ENCODE measurements at places on chromosomes 3 and 15. TPM values are rescaled to one million over a fixed set of nuclear protein-coding genes. Genes with fewer than 3 reads are reported as not detected.

- no peak overlapping the region for H3K4me3 ChIP-seq
- DNase-seq = no peak
- peak overlapping the region; percentile 45 for H3K27ac ChIP-seq
- H3K27me3 ChIP-seq = no peaks in the 10 kb centered on the region
Measured at GRCh38 chr3:141489203-141489602, 2.4 kb downstream of the RASA2 start.

GRCh38 chr15:40087991-40088928, 20.4 kb downstream of the BMF start:
- no peaks in the 10 kb centered on the region for H3K36me3 ChIP-seq
- no peak for DNase-seq
- H3K4me3 ChIP-seq = no peak overlapping the region
- H3K27me3 ChIP-seq = no peaks in the 10 kb centered on the region
- H3K4me1 ChIP-seq = no peaks in the 10 kb centered on the region

Gene NXPE3
- total RNA-seq = 35.7 TPM

Gene ZNF619
- 16.6 TPM for total RNA-seq
